ENCODE measurements at places on chromosomes 16 and 17.

GRCh38 chr16:4325253-4325758 lies 9.4 kb downstream of the GLIS2 start:
- DNase-seq, result no peak

- peak; percentile 46 for DNase-seq
Observed at GRCh38 chr16:72282362-72282761, 110.4 kb upstream of the PMFBP1 start.

DNA sequence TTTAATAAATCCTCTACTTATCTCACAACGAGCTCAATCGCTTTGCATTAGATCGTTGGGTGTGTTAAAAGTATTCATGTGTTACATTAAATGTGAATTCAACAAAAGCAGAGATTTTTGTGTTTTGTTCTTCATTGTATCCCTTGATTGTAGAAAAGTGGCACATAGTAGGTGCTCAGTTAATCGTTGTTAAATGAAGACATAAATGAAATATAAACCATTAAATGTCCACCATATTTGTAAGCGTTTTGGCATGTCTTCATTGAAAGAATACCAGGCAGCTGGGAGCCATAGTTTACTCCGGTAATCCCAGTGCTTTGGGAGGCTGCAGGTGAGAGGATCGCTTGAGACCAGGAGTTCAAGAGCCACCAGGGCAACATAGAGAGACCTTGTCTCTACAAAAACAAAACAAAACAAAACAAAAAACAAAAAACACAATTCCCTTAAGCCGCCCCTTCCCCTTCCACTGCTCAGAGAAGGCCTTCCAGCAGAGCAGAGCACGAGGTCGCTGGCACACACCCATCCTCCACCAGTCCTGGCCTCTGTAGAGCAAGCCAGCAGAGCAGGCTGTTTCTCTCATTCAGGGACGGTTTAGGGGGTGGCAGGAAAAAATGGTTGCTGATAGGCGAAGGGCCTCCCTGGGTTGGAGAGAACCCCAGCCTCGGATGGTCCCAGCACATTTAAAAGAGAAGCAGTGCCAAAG lies 673 bp upstream of the CHD9 start:
- no peak for DNase-seq

DNA sequence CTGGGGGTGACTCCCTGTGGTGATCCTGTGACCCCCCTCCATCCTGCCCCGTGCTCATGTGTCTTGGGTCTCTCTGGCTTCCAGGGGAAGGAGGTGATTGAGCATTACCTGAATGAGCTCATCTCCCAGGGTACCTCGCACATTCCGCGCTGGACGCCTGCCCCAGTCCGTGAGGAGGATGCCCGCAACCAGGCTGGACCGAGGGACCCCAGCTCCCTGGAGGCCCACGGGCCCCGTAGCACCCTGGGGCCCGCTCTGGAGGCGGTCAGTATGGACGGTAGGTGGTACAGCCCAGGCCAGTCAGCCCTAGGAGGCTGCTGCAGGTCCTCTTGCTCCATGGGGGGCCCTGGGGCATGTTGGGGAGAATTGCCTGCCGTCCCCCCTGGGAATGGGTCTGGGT lies 33.6 kb downstream of the SEC14L5 start:
- no peak for DNase-seq

GRCh38 chr16:73124097-73124652 lies 76.2 kb upstream of the ZFHX3 start:
- no peak for DNase-seq

DNA sequence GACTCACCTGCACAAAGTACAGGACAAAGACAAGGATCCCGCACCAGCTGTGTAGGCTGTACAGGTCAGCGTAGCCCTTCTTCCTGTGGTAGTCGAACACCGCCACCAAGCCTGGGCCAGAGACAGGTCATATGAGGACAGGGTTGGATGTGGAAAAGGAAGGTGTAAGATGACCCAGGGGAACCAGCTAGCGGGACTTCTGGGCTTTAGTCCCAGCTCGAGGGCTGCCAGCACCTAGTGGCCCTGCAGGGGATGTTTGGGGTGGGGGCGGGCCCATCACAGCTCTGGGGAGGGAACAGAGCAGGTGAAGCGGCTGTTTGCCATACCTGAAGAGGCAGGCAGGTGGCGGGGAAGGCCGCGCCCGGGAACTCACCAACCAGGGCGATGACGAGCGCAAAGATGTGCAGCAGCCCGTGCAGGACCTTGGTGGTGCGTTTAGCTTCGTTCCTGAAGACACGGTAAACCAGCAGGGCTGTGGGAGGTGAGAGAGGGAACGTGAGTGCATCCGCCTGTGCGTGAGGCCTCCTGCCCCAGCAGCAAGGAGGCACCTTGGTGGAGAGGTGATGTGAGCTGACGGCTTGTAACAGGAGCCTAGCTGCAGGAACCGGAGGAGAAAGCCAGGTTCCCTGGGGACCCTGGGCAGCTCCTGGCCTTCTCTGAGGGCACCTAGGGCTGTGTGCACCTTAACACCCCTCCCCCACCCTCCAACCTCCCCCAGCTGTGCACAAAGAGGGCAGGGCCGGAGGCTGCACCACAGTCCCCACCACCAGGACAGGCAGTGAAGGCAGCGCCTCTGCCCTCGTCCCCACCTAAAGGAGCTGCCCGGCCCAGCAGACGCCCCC lies 10.2 kb downstream of the CYB561 start:
- DNase-seq, result no peak

GRCh38 chr16:78092758-78093157 lies 6.7 kb upstream of the WWOX start:
- no peak for DNase-seq

- DNase-seq, result no peak
Observed at GRCh38 chr16:12906271-12906670, 4.9 kb downstream of the SHISA9 start.

DNA sequence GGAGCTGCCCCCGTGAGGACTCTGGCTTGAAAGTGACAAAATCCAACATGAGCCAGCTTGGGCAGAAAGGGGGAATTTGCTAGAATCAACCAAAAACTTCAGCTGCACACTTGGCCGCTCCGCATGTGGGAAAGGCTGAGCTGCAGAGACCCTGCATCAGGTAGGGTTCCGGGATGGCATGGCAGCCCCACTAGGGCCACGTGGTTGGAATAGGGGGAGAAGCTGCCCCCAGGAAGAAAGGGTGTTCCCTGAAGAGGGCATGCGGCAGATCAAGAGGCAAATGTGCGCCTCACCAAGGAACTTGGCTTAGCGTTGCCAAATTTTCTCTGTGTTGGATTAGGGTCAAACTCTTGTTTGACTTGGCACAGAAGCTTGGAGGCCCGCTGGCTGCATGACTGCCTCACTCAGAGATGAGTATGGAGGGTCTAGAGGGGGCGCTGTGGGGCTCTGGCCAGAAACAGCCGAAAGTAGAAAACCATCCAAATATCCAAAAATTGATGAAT lies 29.2 kb upstream of the WFIKKN2 start:
- DNase-seq, result no peak

GRCh38 chr17:70820276-70820675 lies 650.9 kb downstream of the KCNJ2 start:
- peak; percentile 51 for DNase-seq

GRCh38 chr17:74930535-74931036 lies 5.1 kb upstream of the OTOP3 start:
- DNase-seq, result no peak

GRCh38 chr17:16938031-16938430 lies 33.9 kb downstream of the TNFRSF13B start:
- DNase-seq, result no peak

- peak; percentile 3 for DNase-seq
Observed at GRCh38 chr17:19978209-19978802, 678 bp upstream of the AKAP10 start.

DNA sequence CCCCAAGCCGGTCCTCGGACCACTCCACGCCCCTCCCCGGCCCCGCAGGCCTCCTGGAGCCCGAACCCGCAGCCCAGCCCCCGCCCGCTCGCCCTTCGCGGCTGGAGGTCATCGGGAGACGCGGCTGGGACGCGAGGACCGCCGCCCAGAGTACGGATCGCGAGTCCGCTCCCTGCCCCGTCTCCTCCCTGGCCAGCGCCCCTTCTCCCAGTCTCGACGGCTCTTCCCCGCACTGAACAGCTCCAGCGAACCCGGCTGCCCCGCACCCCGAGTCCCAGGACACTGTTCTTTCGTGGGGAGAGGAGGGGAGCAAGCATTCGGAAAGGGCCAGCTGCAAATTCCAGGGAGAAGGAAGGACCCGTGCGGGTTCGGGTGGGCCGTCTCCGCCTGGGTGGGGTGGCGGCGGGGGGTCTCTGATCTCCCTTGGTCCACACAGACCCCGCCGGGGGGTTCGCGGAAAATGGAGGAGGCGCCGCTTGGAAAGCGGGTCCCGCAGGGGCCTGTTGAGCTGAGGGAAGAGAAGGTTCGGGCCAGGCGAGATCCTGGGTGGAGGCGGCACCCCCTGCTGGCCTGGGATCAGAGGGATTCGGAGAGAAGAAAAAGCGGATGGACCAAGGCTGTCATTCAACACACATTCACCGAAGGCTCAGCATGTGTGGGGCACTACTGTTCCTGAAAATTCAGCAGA lies 632 bp upstream of the RTN4RL1 start:
- DNase-seq, result peak; percentile 55
